Spleen (tissue), 13 donors: ENCODE measurements at places on chromosomes 2 and 18.

DNA sequence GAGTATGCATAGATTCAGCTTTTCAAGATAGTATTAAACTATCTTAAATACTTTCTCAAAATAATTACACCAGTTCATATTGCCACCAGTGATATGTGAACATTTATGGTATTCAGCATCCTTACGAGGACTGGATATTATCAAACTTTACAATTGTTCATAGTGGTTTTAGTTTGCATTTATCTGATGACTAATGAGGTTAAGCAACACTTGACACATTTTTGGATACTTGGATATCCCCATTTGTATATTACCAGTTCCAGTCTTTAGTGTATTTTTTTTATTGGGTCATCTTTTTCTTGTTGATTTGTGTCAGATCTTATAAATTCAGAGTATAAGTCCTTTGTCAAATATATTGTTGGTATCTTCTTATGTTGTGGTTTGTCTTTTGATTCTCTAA, 128.4 kb downstream of the ASXL3 start:
- DNase-seq, result no peak

- DNase-seq, result no peak
These were observed 151.2 kb downstream of the STK39 start for GRCh38 chr2:168096158-168096557.

DNA sequence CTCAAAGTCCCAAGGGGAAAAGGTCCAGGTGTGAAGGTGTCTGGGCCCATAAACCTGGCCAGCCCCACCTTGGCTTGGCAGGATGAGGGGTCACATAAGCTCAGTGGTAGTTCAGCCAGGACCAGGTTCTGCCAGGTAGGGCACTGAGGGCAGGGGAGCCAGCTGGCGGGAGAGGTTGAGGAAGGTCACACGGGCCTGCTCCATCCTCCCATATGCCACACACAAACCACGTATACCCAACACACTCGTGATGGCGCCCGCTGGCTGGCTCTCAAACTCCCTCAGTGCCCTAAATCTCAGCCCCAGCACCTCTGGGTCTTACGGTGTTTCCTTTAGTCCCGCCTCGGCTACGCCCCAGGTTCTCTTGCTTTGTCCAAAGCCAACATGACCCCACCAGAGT, 160.5 kb downstream of the ZFP36L2 start:
- DNase-seq, result peak; percentile 41

DNA sequence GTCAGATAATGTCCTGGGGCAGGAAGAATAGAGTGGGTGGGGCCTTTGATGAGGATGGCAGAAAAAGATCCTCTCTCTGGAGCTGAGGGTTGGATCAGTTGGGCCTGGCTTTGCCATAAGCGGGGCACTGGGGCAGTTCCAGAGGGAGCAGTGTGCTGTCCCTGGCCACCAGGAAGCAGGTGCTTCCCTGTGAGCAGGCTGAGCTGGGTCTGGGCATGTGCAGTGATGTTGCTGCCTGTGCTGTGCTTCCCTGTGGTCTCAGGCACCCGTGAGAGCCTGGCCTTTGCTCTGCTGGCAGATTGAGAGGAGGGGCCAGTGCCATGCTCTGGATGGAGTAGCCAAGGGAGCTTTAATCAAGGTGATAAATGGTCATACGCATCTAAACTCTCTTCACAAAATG, 14.6 kb upstream of the NPPC start:
- no peak for DNase-seq

GRCh38 chr2:125746321-125747164, 909.4 kb upstream of the GYPC start:
- DNase-seq, result no peak

DNA sequence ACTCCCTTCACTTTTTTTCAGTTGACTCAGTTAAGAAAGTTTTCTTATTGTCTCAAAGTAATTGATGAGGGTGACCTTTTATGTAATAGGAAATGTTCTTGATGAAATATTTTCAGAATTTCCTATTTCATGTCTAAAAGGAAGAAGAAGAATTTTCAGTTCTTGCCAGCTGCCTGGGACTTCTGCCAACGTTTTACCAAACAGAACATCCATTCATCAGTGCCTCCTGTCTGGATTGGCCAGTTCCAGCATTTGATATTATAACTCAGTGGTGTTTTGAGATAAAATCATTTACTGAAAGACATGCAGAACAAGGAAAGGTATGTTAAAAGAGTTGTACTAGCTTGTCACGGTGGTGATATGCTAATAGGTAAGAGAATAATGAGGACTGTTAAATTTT, 104.7 kb upstream of the MYO3B start:
- DNase-seq, result no peak

DNA sequence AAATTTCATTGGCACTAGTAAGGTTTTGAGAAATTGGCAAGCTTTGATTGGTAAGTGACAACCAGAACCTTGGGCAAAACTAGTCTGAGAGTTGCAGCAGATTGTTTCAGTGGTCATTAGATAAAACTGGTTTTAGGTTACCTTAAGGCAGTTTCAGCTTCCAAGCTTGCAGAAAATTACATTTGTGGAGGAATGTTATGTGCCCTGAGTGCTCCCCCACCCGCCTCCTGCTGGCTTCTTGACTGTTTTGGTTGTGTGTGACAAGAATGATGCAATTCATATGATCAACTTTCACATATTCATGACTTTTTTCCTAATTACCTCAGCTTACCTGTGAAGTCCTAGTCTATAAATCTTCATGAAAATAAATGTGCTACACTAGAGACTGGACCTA, 599.5 kb upstream of the ZNF804A start:
- DNase-seq, result no peak

- no peak for DNase-seq
These were observed 34.0 kb downstream of the LBH start for GRCh38 chr2:30265052-30266015.

GRCh38 chr18:26516964-26517363, 31.4 kb downstream of the KCTD1 start:
- DNase-seq, result no peak

- DNase-seq, result peak; percentile 54
These were observed 22.8 kb downstream of the SNORC start for GRCh38 chr2:232892843-232893242.

- DNase-seq, result no peak
These were observed at the start of gene GNLY for GRCh38 chr2:85694052-85695025. GNLY (plus strand) TSS chr2:85694358; CDS start chr2:85694419, 61 bp downstream.

- DNase-seq, result no peak
These were observed 10.0 kb upstream of the THADA start for GRCh38 chr2:43605851-43606250.

- DNase-seq, result no peak
These were observed 134.1 kb upstream of the ITGB6 start for GRCh38 chr2:160334028-160334741.

DNA sequence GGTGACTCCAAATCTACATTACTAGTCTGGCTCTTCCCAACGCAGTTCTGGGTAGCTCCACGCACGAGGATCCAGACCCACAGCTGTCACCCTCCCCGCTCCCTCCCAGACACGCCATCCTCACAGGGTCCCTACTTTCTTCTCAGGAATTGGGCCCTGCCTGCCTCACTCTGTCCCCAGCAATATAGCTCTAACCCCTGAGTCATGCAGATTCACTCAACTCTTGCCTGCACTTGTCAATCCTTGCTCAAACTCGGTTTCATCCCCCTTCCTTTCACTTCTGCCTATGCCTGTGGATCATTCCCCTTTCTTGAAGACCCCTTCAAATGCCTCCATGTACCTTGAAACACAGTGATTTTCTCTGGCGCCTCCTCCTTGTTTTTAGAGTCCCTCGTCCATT, 5.0 kb downstream of the ST8SIA5 start:
- no peak for DNase-seq

- DNase-seq, result peak; percentile 62
These were observed 57.7 kb downstream of the CIB4 start for GRCh38 chr2:26583381-26583911.

- DNase-seq, result no peak
These were observed 63.1 kb downstream of the NAPG start for GRCh38 chr18:10588975-10589374.

DNA sequence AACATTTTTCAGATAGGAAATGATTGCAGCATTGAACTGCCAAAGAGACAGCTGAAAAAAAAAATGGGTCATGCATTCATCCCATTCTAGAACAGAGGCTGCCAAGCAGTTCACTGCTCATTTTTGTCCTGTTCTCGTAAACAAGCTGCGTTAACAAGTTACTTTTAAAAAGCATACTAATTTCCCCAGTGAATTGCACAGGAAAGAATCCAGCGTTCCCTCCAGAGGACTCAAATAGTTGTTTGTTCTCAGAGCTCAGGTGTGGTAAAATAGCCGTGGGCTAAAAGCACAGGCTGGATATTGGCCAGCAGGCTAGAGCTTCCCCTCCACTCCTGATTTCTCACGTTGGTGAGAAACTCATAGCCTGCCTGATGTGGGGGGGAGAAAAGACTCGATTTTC, 76.1 kb upstream of the AQP4 start:
- no peak for DNase-seq

- DNase-seq, result no peak
These were observed 3.7 kb downstream of the RTP5 start for GRCh38 chr2:241873081-241873802.

GRCh38 chr2:46075848-46076247, 221.4 kb upstream of the EPAS1 start:
- DNase-seq, result no peak

DNA sequence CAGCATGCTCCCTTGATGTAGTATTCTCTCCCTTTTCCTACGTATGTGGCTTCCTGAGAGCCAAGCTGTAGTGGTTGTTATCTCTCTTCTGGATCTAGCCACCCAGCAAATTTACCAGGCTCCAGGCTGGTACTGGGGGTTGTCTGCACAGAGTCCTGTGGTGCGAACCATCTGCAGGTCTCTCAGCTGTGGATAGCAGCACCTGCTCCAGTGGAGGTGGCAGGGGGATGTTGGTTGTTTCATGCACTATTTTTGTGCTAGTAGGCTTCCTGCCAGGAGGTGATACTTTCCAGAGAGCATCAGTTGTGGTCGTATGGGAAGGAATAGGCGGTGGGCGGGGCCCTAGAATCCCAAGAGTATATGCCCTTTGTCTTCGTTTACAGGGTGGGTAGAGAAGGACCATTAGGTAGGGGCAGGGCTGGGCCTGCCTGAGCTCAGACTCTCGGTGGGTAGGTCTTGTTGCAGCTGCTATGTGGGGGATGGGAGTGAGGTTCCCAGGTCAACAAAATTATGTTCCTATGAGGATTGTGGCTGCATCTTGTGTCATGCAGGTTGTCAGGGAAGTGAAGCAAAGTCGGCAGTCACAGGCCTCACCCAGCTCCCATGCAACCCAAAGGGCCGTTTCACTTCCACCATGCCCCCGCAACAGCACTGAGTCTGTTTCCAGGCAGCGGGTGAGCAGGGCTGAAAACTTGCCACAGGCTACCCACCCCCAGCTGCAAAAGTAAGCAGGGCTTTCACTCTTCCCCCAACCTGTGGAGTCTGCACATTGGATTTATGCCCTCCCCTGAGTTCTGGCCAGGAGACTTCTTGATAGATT, 1139.5 kb downstream of the BCL11A start:
- no peak for DNase-seq

DNA sequence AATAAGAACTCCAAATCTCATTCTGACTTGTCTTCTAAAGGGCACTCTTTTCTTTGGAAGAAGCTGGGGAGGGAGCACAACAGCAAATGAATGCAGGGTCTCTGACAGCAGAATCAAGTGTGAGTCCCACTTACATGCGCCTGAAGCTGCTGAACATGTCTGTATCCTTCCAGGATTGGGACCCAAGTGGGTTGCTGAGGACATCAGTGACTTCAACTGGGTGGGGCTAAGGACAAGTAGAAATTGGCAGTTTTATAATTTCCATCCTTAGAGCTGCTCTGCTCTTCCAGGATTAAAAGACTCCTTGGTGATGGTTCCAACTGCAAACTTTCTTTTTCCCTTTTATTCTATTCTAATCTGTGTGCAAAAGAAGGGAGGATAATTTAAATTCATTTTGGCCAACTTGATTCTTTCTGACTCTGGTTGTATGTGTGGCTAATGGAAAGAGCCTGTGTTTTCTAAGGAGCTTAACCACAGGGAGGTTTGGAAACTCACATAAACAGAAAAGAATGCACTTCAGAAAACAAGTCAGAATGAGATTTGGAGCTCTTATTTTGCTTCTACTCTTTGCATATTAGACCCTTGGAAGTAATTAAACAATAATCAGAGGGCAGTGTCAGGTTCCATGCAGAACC, 20.6 kb downstream of the ANTXR1 start:
- no peak for DNase-seq

GRCh38 chr2:7722212-7722910, 805.1 kb downstream of the RNF144A start:
- DNase-seq, result no peak

- DNase-seq, result no peak
These were observed 204.8 kb upstream of the PARD3B start for GRCh38 chr2:204340511-204340910.

DNA sequence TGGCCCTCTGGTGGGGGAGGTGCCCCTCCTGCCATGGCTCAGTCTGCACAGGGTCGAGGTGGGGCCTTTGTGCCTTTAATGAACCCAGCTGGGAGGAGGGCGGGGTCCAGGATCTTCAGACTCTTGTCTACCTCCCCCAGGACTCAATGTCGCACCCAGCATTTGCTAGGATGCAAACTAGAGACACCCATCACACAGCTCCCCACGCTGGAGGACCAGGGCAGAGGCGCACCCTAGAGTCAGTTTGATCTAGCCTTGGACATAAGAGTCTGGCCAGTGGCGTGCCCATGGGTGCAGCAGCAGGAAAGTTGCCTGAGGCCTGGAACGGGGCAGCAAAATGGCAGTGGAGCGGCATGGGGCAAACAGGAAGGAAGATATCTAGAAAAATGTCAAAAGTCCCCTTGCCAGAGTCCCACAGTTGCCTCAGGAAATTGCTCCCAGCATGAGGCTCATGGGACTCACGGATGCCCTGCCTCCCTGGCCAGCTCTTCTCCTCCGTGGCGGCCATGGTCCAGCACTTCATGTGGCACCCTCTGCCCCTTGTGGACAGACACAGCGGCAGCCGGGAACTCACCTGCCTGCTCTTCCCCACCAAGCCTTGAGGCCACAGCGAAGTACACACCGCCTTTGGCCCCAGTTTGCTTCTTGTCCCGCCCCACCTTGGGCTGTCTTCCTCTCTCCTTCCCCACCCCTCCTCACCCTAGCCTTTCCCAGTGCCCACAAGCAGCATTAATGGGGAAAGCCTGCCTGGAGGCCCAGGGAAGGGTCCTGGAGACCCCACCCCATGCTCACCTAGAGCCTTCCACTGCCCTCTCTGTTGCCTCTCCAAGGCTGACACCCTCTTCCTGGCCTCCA, 17.7 kb downstream of the SH2D6 start:
- no peak for DNase-seq

DNA sequence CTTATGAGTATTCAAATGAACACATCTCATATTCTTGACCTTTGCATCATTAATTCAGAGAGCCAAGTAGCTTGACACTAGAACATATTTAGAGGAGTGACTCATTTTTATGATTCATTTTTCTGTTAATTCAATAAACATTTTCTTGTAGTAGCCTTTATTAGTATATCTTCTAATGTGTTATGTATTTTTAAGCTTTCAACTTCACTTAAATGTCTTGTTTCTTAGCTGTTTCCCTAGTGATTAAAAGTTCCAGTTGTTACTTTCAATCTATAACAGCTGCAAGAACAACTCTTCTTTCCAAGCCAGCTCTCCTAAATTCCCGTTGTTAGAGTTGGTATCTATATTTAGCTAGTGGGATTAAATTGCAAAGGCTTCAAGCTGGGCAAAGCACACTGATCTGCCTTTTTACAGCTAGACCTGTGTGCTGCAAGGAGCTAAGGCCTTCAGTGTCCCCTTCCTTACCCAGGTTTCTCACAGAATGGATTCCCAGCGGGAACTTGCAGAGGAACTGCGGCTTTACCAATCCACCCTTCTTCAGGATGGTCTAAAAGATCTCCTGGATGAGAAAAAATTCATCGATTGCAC, at the start of gene KLHL41:
Gene KLHL41, plus strand, starts transcription at position 405 of the 588 bp plus-strand sequence. Its CDS starts 77 bp downstream, at position 482.
- no peak for DNase-seq
